SHP77 (cell line): ENCODE measurements at places on chromosomes 5 and 9.
A peak's percentile ranks its signal among the peaks of the same experiment; 100 is the strongest.

DNA sequence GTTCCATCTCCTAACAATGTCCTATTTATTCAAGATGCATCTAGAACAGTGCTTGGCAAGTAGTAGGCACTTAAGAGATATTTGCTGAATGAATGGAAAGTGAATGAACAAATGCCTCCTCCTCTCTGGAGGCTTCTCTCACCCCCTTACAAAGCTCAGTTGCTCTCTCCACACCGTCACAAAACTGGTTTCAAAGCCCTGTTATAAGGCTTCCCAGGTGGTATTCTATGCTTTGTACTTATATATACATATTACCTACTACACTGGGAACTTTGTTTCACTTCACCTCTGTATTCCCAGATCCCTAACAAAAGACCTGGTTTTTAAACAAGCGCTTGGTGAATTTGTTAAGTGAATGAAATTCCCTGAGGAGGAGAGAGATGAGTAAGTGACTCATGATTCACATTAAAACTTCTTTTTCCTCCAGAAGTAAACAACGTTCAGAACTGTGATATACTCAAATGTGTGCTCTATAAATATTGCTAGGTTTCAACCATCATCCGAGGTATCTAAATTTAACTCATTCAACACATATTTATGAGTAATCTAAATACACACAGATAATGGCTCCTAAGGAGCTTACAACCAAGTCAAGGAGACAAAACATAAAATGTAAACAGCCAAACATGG, 36.0 kb downstream of the DENND1A start:
- no peak for DNase-seq

DNA sequence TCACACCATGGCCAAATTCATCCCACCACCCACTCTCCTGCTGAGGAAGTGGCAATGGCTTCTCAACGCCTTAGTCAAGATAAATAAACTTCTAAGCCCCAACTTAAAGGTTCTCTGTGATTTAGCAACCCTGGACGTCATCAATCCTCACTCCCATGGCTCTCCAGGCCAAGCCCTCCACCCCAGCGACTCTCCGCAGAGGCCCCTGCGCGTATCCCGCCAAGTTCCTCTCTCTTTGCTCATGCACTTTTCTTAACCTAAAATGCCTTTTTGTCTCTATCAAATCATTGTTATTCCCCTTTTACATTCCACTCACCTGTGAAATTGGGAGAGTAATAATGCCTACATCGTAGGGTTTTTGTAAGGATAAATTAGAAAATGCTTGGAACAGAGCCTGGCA, 88.6 kb downstream of the NRG2 start:
- DNase-seq: no peak

GRCh38 chr5:103375863-103376591, 117.5 kb downstream of the MACIR start:
- DNase-seq: no peak

DNA sequence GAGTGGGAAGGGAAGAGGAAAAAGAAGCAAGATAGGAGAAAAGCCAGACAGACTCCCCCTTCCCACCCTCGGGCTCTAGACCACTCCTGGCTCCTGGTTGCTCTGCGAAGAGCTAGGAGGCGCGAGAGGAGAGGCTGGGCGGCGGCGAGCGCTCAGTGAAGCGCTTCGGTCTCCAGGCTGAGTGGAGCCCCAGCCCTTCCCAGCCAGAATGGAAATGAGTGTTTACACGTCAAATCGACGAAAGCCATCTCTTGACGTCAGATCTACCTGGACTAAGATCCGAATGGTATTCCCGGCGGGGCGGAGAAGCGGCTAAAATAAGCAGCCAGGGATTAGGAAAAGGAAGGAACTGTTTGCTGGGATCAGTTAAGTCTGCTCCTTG, at the start of gene PCSK1:
PCSK1 (minus strand) TSS at position 183 of the 382 bp plus-strand sequence. CDS start 206 bp downstream, outside the sequence.
- DNase-seq: peak; percentile 94

DNA sequence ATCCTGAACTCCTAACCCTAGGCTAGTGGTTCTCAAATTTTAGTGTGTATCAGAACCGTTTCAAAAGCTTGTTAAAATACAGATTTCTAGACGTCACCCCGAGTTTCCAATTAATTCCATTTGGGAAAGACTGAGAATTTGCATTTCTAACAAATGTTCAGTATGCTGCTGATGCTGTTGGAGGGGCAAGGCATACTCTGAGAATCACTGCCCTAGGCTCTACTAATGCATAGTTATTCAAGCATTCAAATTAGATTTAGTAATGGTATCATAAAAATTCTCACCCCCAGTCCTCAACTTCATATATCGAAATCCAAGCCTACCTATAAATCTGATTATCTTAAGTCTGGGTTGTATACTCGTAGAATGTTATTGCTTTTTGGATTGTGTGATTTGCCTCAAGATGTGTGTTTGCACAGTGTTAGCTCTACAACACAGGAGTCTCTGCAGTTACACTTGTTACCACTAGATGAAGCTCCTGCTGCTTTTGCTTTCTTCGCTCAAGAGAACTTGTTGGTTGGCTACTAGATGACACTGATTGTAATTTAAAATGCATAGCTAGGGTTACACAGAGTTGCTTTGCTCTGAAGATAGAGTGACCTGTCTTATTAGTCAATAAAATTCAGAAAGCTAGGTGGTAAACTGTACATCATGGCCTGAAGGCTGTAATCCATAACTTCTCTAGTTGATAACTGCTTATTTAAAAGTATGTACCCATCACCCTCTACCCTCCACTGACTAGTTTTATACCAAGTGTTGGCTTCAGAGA, 7.5 kb upstream of the ERAP2 start:
- peak; percentile 50 for DNase-seq

DNA sequence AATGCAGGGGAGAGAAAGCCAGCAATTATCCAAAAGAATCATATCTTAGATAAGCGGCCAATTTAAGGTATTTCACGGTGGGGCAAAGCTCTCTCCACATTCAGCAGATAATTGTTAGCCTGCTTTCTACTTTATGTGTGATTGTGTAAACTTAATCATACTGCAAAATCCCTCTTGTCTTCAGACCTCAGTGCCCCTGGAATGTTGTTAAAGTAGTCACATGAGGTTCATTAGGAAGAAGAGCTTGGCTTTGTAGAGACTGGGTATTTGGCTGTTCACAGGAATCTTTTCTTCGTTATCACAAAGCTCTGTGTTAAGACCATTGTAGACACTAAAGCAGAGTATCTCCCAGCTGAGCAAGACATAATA, 127.0 kb downstream of the RFK start:
- DNase-seq: no peak

GRCh38 chr9:109107402-109108240, 12.1 kb downstream of the TMEM245 start:
- DNase-seq: no peak

GRCh38 chr9:107049046-107049802, 186.3 kb downstream of the ZNF462 start:
- DNase-seq: no peak
